ENCODE measurements at places on chromosomes 4 and X. TPM values are rescaled to one million over a fixed set of nuclear protein-coding genes. Genes with fewer than 3 reads are reported as not detected.
A peak's percentile ranks its signal among the peaks of the same experiment; 100 is the strongest.

DNA sequence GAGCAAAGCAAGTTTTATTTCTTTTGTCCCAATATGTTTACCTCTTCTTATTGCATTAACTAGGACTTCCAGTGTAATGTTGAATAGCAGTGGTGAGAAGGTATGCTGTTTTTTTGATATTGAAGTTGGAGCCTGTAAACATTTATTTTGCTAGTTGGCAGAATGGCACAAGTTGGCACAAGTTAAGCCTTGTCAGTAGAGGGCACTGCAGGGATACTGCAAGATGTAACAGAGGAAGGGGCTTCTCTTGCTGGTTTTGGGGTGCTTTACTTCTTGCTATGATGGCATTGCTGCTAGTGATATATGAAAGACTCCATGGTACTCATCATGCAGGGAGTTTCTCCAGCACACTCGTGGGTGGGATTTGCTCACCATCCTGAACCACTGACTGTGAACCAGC is 327.3 kb upstream of the ARX start:
- no peaks in the 10 kb centered on the region for H3K36me3 ChIP-seq
- no peak overlapping the region for H3K27ac ChIP-seq
- DNase-seq = no peak
- no peaks in the 10 kb centered on the region for H3K4me1 ChIP-seq
- no peak overlapping the region for H3K4me3 ChIP-seq

DNA sequence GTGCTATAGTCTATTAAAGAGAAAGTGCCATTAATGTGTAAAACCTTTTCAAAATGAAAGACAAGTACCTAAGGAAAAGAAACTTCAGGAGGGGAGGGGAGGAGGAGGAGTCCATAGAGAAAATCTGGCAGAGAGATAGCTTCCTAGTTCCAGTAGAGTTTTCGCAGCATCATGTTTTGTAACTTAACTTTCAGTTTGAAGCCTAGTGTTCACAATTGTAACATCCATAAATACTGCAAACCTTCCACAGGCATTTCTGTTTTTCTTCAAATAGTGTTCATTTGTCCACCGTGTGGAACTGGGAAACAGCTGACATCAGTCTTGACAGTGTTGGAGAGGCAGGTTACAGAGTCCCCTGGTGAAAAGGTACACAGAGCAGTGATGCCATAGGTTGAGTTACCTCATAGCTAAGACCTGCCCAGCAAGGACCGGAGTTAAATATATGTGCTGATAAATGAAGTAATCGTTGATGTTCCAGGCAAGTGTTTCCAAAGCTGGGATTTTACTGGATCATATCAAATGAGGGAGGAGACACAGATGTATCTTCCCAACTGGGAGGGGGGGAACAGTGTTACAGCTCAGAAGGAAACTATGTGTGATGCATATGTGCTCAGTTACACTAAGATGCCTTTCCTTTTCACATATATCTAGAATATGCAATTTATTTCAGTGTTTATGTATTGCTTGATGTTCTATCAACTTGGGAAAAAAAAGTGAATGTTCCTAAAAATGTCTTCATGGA is 369.5 kb upstream of the FAM241A start:
- no peak for DNase-seq
- no peak overlapping the region for H3K27ac ChIP-seq
- no peaks in the 10 kb centered on the region for H3K27me3 ChIP-seq
- no peaks in the 10 kb centered on the region for H3K4me1 ChIP-seq
- no peak overlapping the region for H3K4me3 ChIP-seq
- H3K36me3 ChIP-seq = no peaks in the 10 kb centered on the region

- no peaks in the 10 kb centered on the region for H3K36me3 ChIP-seq
- no peak for DNase-seq
- H3K27me3 ChIP-seq = peaks cover 4% of the 10 kb centered on the region
- H3K4me3 ChIP-seq = no peak overlapping the region
- no peak overlapping the region for H3K27ac ChIP-seq
Measured at GRCh38 chr4:159400558-159401225, 297.8 kb downstream of the RAPGEF2 start.

DNA sequence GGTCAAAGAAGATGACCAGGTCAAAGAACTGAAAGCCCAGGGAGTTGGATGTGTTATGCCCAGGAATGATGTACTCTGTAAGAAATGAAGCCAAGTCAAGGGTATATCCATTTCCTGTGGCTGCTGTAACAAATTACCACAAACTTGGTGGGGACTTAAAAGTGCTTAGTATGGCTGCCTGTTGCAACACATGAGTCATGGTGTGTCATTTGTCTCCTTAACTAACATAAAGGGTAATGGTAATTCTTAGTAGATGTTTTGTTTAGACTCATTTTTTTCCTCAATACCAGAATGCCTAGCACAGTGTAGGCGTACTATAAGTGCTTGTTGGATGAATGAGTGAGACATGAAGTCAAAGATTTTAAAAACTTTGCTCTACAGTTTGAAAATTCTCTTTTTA is 45.7 kb downstream of the SYTL5 start:
- no peak overlapping the region for H3K27ac ChIP-seq
- H3K4me1 ChIP-seq = no peaks in the 10 kb centered on the region
- no peak for DNase-seq
- no peak overlapping the region for H3K4me3 ChIP-seq
- no peaks in the 10 kb centered on the region for H3K36me3 ChIP-seq

DNA sequence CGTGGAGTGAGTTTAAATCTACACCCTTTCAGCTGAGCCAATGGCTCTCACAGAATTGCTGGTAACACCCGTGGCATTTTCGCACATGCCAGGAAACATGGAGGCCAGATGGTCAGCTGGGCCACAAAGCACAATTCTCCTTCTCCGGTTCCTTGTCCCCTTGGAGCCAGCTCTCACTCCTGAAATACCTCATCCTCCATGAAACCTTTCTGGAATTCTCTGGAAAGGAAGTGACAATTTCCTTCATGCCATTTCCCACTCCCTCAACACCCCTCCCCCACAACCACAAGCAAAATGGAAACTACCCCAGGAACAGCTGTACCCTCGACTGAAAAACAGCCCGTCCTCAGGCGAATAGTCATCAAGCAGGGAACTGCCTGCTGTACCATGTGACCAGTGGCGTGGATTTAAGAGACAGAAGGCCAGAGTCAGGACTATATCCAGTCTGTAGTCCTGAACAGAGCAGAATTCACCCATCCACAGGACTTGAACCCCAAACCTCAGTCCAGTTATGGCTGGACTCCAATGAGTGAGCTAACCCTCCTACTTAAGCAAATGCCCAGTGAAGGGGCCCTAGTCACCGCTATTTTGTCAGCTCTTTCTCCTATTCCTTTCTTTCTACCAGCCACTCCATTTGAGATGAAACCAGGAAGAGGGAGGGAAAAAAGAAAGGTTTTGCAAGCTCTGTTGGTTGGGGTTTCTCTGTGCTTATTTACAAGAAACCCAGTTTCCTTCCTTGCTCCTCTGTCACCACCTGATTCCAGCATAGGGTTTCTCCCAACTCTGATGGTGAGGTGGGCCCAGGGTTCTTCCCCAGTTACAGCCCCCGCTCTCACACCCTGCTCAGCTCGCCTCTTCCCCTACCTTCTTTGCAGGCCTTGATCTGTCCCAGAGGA is 24.5 kb downstream of the ELF4 start:
- peak overlapping the region; percentile 93 for H3K27ac ChIP-seq
- H3K36me3 ChIP-seq = peaks cover 8% of the 10 kb centered on the region
- H3K27me3 ChIP-seq = no peaks in the 10 kb centered on the region
- peak; percentile 64 for DNase-seq
- H3K4me3 ChIP-seq = peak overlapping the region; percentile 86

EDA gene
- 1.2 TPM for total RNA-seq

DNA sequence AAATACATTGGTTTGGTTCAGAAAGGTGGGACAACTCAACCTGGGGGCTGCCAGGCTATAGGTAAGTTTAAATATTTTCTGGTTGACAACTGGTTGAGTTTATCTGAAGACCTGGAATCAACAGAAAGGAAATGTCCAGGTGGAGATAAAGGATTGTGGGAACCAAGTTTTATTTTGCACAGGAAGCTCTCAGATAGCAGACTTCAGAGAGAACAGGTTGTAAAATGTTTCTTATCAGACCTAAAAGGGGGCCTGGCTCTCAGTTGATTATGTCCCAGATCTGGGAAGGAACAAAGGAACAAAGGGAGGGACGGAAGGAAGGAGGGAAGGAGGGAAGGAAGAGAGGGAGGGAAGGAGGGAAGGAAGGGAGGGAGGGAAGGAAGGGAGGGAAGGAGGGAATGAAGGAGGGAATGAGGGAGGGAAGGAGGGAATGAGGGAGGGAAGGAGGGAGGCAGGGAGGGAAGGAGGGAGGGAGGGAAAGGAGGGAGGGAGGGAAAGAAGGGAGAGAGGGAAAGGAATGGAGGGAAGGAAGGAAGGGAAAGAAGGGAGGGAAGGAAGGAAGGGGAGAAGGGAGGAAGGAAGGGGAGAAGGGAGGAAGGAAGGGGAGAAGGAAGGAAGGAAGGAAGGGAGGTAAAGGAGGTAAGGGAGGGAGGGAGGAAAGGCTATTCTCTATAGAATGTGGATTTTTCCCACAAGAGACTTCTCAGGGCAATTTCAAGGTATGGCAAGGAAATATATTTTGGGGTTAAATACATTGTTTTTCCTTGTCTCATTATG is 186.7 kb downstream of the DHRSX start:
- no peaks in the 10 kb centered on the region for H3K27me3 ChIP-seq
- H3K4me1 ChIP-seq = no peaks in the 10 kb centered on the region
- no peak for DNase-seq
- H3K36me3 ChIP-seq = peaks cover 3% of the 10 kb centered on the region

DNA sequence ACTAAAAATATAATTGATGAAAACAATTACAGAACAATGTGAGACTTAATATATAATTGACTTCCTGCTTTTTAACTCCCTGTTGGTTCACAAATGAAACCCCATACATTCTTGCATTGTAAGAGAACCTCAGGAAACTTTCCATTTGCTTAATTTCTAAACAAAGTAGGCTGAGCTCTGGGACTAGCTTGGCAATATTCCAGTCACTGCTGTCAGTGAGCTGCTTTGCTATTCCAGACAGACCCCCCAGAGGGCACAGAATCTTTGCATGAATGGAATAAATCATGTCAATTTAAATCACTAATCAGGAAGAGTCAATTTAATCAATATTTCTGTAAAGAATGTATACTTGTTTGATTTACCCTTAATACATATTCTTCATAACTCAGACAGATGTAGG is 110.6 kb downstream of the NEXMIF start:
- H3K27ac ChIP-seq = no peak overlapping the region
- DNase-seq = no peak
- H3K27me3 ChIP-seq = no peaks in the 10 kb centered on the region

PRSS48 gene
- total RNA-seq = not detected

GRCh38 chrX:139200346-139200745 is 330.2 kb upstream of the F9 start:
- H3K27ac ChIP-seq = no peak overlapping the region
- H3K27me3 ChIP-seq = peaks cover 22% of the 10 kb centered on the region
- H3K4me1 ChIP-seq = no peaks in the 10 kb centered on the region
- no peak overlapping the region for H3K4me3 ChIP-seq
- H3K36me3 ChIP-seq = peaks cover 2% of the 10 kb centered on the region
- no peak for DNase-seq

NEK1 gene
- 8.6 TPM for total RNA-seq

GRCh38 chr4:48187813-48188212 is 53.8 kb upstream of the TXK start:
- H3K4me3 ChIP-seq = no peak overlapping the region
- H3K27me3 ChIP-seq = no peaks in the 10 kb centered on the region
- no peaks in the 10 kb centered on the region for H3K4me1 ChIP-seq
- H3K27ac ChIP-seq = no peak overlapping the region
